ENCODE measurements at places on chromosomes 5 and 9.

DNA sequence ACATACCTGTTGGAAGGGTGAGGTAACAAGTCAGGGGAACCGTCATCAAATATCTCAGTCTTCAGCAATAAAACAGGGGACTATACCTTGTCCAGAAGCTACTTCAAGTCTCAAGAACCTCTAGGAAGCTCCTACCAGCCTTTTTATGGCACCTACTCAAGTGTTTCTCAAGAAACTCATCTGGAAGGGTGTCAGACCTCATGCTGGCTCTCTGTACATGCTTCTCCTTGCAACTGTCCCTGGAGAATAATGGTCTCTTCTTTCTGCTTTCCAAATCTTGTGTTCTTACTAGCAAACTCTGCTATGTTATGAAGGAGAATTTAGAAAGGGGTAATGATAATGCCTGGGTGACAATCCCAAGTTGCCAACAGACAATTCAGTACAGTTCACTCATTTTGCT lies 8.3 kb upstream of the PTAR1 start:
- DNase-seq = no peak

GRCh38 chr9:136951541-136952320 lies at the start of gene LCN12:
Gene LCN12 (plus strand): TSS chr9:136952273. CDS start chr9:136952328, 55 bp downstream.
- no peak for DNase-seq

GRCh38 chr9:101478906-101479305 lies 43.3 kb upstream of the ALDOB start:
- DNase-seq = no peak

DNA sequence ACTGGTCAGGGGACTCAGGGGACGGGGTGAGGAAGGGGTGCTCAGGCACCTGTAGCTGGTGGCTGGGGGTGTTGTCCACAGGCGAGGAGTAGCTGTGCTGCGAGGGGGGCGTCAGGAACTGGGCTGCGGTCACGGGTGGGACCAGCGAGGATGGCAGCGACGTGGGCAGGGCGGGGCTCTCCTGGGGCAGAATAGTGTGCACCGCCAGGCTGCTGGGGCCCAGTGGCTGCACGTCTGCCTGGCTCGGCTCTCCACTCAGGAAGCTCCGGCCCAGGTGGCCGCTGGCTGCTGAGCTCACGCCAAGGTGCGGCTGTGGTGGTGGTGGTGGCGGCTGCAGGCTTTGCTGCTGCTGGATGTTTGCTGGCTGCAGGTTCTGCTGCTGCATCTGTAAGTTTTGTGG lies 13.3 kb upstream of the SEC16A start:
- no peak for DNase-seq

DNA sequence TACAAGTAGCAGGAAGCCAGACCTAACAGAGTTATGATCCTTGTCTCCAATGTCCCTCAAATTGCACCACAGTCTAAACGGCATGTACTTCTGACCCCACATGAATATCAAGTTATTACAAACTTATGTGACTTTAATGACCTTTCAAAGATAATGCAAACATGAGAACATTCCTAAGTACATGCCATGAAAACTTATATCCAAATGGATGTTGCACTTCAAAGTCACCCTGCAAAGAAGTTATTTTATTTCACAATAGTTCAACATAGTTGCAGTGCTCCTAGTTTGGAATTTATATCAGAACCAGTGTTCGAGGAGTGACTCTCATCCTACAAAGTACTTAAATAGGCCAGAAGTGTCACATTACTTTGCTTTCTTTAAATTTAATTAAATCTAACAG lies 41.2 kb upstream of the ITGA1 start:
- no peak for DNase-seq

DNA sequence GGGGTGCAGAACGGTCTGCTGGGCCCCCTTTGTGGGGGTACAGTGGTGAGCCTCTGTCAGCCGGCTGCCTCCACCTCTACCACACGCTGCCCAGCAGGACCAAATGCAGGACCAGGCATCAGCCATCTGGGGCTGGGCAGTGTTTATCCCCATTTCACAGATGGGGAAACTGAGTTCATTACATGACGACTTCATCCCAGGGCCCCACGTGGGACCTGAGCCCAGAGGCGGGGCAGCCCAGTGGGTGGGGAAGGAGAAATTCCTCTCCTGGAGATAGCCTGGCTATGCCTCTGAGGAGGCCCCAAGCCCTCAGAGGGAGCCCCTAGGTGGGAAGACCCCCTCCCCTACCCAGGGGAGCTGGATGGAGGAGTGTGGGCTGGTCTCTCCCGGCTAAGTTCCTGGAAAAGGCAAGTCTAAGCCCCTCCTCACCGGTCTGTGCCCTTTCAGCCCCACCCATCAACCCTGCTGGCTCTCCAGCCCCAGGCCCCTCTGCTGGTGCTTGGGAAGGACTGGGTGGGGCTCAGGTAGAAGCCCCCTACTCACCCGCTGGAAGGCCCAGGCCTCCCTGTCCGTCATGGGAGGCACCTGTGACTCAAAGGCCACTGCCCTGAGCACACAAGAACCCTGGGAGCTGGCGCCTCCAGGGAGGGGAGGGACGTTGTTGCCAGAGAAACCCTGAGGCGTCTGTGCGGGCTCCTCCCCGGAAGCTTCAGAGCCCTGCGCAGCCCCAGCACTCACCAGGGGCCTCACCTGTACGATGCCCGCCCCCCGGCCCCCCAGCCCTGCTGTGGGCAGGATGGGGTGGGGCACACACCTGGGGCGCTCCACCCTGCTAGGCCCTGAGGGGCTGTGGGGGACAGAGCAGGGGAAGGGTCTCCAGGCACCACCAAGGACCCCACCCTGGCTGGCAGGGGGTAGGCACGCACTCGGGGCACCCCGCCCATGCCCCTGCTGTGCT lies 7.4 kb upstream of the CCDC187 start:
- DNase-seq = no peak
